Hair follicular keratinocyte (primary cell): ENCODE measurements at places on chromosomes 3 and 15. TPM values are rescaled to one million over a fixed set of nuclear protein-coding genes. Genes with fewer than 3 reads are reported as not detected.

Gene HDC
- not detected in 2 replicates for total RNA-seq

Gene CSTA
- 486 and 754 TPM in 2 replicates for total RNA-seq

Gene TNFAIP8L3
- total RNA-seq = 1.1 and 1.3 TPM in 2 replicates

Gene CTDSPL
- total RNA-seq = 37.0 and 39.4 TPM in 2 replicates

Gene GABPB1
- 23.3 and 30.8 TPM in 2 replicates for total RNA-seq

Gene CCDC54
- total RNA-seq = not detected in 2 replicates

Gene ALPK3
- total RNA-seq = 0.08 TPM in 1 of 2 replicates, not detected in the other

Gene CIB2
- 9.7 and 15.2 TPM in 2 replicates for total RNA-seq

Gene GOLGA6A
- not detected in 2 replicates for total RNA-seq

Gene KCNMB3
- total RNA-seq = 0.11 and 0.16 TPM in 2 replicates

Gene WDR93
- total RNA-seq = not detected in 2 replicates

Gene HRH1
- 7.3 and 9.4 TPM in 2 replicates for total RNA-seq

Gene SPRED1
- 15.5 and 20.9 TPM in 2 replicates for total RNA-seq

Gene AHSG
- total RNA-seq = 0.47 TPM in 1 of 2 replicates, not detected in the other

Gene DAZL
- not detected in 2 replicates for total RNA-seq

Gene STRA6
- not detected in 2 replicates for total RNA-seq

Gene GP9
- not detected in 2 replicates for total RNA-seq

Gene AP3B2
- total RNA-seq = 0.78 and 1.2 TPM in 2 replicates

Gene PCSK6
- total RNA-seq = 2.1 and 6.1 TPM in 2 replicates

Gene FEZF2
- total RNA-seq = not detected in 2 replicates

Gene HES1
- total RNA-seq = 45.3 and 97.6 TPM in 2 replicates

Gene FGD5
- not detected in 2 replicates for total RNA-seq

Gene GREM1
- total RNA-seq = 0.39 and 1.6 TPM in 2 replicates

Gene STRIT1
- total RNA-seq = not detected in 2 replicates

Gene FRMD5
- 1.3 and 2.5 TPM in 2 replicates for total RNA-seq

Gene PIF1
- 6.5 and 19.4 TPM in 2 replicates for total RNA-seq

Gene ANKRD63
- total RNA-seq = not detected in 2 replicates

Gene CNTN4
- total RNA-seq = not detected in 2 replicates

Gene ALDH1A2
- total RNA-seq = 0.70 TPM in 1 of 2 replicates, not detected in the other

Gene LRRC15
- total RNA-seq = not detected in 2 replicates

Gene CLDN16
- total RNA-seq = not detected in 2 replicates

Gene FSTL1
- total RNA-seq = 101 and 102 TPM in 2 replicates

Gene COPG1
- total RNA-seq = 143 and 155 TPM in 2 replicates

Gene LDHAL6B
- not detected in 2 replicates for total RNA-seq

Gene KBTBD13
- not detected in 2 replicates for total RNA-seq

Gene ATP13A5
- total RNA-seq = not detected in 2 replicates

Gene GABRR3
- total RNA-seq = not detected in 2 replicates

Gene RYR3
- total RNA-seq = not detected in 2 replicates

Gene REC114
- not detected in 2 replicates for total RNA-seq

Gene NOX5
- total RNA-seq = 0.30 and 1.0 TPM in 2 replicates

Gene HEXA
- 58.7 and 70.4 TPM in 2 replicates for total RNA-seq

Gene MDFIC2
- not detected in 2 replicates for total RNA-seq

Gene TRPM1
- total RNA-seq = not detected in 2 replicates

Gene RARRES1
- total RNA-seq = not detected in 2 replicates

Gene FBXL22
- 0.23 and 0.30 TPM in 2 replicates for total RNA-seq

Gene LYSMD4
- 8.7 and 13.7 TPM in 2 replicates for total RNA-seq

Gene COL8A1
- total RNA-seq = 56.4 and 65.6 TPM in 2 replicates

Gene SYNPR
- total RNA-seq = not detected in 2 replicates

Gene HESX1
- total RNA-seq = 0.34 and 0.55 TPM in 2 replicates

Gene ARL14
- 1.1 TPM in 1 of 2 replicates, not detected in the other for total RNA-seq

Gene DLEC1
- not detected in 2 replicates for total RNA-seq

Gene IL17RD
- 1.1 and 1.3 TPM in 2 replicates for total RNA-seq

Gene STAG1
- 10.2 and 11.2 TPM in 2 replicates for total RNA-seq

Gene GRK7
- not detected in 2 replicates for total RNA-seq

Gene NPAP1
- total RNA-seq = not detected in 2 replicates

Gene NME9
- not detected in 2 replicates for total RNA-seq
